Activated CD4-positive, alpha-beta T cell treated with anti-CD3 and anti-CD28 coated beads, Interleukin-2, amount 50 U/mL, for 4 hours (primary cell): ENCODE measurements at places on chromosomes 1 and 21.

DNA sequence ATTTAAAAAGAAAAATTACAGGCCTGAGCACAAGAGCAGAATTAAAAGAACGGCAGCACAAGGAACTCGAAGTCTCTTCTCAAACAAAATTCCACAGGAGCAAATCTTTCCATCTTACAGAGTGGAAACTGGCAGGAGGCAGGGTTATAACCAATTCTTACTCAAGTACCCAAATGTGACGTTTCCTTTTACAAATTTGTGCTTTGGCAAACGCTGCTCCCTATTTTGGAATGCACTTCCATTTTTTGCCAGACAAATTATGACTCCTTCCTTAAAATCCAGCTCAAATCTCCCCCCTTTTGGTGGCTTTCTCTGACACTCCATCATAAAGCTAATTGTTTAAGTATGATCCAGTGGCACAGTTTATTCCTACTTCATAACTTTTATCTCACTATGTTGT lies 7.8 kb downstream of the ERI3 start:
- no peak for DNase-seq

DNA sequence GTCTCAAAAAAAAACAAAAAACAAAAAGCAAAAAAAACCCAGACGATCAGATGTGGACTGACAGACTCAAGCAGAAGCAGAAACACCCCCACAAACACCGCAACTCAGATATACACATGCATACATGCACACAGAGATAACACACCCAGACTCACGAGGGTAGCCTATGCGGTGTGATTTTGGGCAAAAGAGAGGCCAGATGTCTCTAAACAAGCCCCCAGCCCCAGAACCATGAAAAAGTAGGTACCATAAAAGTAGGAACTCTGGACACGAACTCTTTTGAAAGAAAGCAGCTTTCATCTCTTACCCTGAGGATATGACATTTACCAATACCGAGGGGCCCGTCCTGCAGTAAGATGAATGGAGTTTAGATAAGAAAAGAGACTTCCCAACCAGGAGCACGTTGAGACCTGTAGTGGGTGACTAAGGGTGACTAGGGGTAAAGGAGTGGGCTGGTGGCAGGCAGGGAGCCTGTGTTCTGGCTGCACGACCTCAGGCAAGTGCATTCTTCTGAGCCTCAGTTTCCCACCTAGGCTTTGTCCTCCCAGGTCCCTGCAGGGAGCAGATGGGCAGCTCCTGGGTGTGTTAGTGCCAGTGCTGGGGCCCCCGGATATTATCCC lies 1.5 kb upstream of the TINAGL1 start:
- DNase-seq = no peak

DNA sequence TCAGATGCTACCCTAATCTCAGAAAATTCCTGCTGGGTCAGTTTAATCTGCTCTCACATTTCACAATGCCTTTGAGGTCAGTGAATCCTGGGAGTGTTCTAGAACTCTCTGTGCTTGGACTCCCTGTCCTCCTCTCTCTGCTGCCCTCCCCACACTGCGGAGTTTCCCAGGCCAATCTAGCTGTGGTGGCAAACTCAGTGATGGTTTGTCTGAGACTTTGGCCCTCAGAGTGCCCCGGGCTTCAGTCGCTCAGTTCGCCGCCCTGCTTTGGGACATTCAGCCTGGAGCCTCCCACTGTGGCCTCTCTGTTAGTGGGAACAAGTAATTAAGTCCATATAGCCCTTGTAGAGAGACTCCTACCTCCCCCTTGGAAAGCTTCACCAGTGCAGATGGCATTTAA lies 7.1 kb downstream of the C1orf226 start:
- no peak for DNase-seq

- no peak for DNase-seq
Measured at GRCh38 chr1:31869449-31869848, 53.6 kb upstream of the SPOCD1 start.

GRCh38 chr1:186618401-186619170 lies 61.6 kb downstream of the PTGS2 start:
- DNase-seq = peak; percentile 8

- no peak for DNase-seq
Measured at GRCh38 chr1:235883261-235883927, 16.7 kb upstream of the LYST start.

DNA sequence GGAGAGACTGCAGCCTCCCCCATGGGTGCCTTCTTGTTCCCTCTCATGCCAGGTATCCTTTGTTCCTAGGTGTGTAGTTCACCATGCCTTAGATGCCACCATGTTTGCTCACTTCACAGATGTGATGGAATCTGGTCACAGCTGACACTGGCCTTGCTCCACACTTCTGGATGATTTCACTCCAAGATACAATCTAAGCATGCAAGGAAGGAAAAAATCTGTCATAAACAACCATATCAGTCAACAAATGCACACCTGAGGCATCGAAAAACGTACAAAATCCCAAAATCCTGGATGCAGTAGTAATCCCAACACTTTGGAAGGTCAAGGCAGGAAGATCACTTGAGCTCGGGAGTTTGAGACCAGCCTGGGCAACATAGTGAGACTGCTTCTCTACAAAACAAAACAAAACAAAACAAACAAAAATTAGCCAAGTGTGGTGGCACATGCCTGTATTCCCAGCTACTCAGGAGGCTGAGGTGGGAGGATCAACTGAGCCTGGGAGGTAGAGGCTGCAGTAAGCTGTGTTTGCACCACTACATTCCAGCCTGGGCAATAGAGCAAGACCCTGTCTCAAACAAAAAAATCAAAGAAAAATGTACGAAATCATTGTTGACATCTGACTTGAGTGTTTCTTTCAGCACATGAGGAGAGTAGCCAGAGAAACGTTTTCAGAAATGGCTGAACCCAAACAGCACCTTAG lies 17.1 kb upstream of the PTPRF start:
- DNase-seq = no peak
